ENCODE measurements at places on chromosomes 11 and 22.

- DNase-seq, result peak; percentile 97
These were observed 203.7 kb downstream of the ARHGAP42 start for GRCh38 chr11:100890789-100891188.

DNA sequence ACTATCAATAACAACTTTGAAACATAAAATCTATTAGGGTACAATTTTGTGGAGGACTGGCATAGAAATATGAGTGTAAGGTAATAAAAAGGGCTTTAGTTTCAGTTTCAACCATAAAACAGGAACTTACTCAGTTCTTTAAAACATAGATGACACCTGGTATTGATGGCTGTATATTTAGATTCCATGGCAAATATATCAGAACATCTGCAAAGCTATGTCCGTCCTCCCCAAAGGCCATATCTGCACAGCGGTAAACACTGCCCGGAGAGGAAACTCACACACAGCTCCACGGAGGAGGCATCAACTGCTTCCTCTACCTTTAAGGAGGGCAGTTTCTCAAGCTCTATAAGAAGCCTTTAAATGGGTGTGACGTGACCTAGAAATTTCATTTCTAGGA lies 993.3 kb downstream of the BRD1 start:
- no peak for DNase-seq

GRCh38 chr11:107683807-107684206 lies 28.0 kb downstream of the SLN start:
- DNase-seq, result no peak

GRCh38 chr11:2461253-2461955 lies 16.6 kb downstream of the KCNQ1 start:
- no peak for DNase-seq
